ENCODE measurements at places on chromosomes 2 and 18.

DNA sequence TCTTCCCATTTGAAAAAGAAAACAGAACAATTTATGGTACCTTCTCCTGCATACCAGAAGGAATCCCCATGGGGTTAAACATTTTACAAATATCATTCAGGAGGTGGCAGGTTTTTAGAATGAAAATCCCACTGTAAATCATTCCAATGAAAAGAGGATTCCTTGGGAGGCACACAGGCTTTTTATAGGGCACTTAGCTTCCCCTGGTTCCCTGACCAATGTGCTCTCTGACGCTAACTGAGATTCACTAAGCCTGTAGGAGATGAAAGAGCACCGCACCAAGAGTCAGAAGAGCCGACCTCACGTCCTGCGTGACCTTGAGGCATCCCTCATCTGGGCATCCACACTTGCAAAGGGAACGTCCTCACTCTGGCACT lies 82.5 kb downstream of the CMPK2 start:
- DNase-seq: no peak

DNA sequence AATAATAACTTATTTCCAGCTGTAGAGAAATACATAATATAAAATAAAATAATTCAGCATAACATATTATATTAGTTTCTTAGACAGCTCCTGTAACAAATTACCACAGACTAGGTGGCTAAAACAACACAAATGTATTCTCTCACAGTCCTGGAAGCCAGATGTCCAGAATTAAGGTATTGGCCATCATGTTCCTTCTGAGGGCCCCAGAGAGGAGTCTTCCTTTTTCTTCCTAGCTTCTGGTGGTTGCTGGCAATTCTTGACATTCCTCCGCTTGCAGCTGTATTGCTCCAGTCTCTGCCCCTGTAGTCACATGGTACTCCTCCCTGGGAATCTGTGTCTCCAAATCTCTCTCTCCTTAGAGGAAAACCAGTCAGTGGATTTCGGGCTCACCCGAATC lies 146.8 kb downstream of the RBM43 start:
- no peak for DNase-seq

DNA sequence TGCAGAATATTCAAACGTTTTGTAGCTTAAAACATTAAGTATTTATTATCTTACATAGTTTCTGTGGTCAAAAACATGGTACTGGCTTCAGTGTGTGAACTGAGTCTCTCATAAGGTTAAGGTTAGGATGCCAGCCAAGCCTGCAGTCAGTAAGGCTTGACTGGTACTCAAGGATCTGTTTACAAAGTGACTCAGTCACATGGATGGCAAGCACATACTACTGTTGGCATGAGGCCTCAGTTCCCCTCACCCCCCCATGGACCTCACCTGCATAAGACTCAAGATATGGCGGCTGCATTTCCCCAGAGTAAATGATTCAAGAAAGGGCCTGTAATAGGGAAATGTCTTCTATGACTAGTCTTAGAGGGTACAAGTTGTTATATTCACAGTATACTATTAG lies 1167.5 kb downstream of the DPP10 start:
- DNase-seq: no peak

- DNase-seq: no peak
Measured at GRCh38 chr18:8003878-8004675, 437.0 kb downstream of the PTPRM start.

DNA sequence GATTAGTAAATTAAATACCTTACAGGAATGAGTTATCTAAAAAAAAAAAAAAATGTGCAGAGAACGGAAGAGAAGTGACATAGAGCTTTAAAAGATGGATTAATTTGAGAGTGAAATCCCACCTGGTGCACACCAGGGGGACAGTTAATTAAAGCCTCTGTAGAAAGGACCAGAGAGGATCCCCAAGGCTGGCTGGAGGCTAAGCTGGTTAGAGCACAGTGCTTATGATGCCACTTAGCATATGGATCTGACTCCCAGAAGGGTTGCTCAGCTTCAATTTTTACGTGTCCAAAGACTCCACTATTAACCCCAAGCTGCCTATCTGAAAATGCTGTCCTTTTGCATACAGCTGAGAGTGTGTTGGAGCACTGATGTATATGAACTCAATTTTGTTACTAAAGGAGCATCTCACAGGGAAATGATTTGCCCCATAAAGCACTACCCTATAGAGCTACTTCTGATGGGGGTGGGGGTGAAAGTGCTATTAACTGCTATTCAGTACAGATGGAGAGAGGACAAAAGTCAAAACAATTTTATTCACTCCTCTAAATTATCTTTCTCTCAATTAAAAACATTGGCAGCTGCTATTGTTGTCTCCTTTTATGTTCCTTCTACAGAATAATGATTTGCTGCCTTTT lies 15.2 kb upstream of the SLC8A1 start:
- no peak for DNase-seq

GRCh38 chr2:180730976-180731375 lies 249.4 kb upstream of the UBE2E3 start:
- DNase-seq: no peak

DNA sequence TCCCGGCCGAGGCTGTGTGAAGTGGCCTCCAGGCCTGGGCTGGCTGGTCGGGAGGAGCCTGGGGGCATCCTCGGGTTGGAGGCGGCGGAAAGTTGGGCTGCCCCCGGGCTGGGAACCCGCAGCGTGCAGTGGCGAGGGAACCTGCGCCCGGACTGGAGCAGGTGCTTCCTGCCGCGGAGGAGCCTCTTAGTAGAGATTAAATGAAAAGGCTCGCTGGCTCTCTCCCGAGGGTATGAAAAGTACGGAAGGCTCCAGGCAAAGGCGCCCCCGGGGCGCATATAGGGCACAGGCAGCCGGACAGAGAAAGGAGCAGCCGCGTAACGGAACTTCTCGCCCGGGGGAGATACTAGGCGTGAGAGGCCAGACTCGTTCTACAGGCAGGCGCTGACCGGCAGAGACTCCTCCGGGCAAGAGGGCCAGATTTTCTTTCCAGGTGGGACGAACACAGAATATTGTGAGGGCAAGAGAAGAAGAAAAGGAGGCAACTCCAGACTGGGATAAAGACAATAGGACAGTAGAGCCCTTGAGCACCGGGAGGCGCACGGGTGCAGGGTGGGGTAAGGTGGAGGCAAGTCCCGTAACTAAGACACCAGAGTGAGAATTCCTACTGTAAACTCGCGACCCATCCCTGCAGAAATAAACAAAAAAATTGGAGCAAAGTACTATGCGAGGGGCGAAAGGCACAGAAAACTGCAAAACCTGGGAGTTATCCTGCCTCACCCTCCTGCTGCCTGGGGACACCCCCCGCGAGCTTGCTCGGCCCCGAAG lies 816 bp downstream of the CDH2 start:
- DNase-seq: no peak

Data from hindlimb muscle (tissue), 1 donor.